ENCODE measurements at places on chromosomes 11 and 22.

DNA sequence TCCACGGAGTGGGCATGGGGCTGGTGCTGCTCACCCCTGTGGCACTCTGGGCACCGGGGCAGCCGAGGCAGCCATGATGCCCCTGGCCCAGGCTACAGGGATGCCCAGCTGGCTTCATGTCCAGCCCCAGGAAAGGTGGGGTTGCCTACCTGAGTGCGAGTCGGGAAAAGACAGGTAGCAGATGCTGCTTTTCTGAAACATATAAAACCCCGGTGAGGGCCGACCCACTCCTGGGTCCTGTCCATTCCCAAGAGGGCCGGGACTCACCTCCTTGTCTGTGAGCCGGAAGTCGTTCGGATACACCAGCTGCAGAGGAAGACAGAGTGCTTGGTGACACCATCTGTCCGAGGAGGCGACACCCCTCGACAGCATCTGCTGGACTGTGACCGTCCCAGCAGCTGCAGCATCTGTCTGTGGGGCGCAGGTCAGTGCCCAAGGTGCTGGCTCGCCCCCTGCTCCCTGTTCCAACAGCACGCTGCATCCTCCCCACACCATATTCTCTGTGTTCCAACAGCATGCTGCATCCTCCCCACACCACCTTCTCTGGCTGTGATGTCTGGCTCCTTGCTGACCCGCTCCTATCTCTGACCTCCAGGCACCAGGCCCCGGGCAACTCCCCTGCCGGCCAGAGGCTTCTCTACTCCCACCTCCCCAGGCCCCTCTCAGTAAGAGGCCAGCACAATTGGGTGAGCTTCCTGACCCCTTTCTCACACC lies 8.0 kb downstream of the DENND6B start:
- no peak for DNase-seq

DNA sequence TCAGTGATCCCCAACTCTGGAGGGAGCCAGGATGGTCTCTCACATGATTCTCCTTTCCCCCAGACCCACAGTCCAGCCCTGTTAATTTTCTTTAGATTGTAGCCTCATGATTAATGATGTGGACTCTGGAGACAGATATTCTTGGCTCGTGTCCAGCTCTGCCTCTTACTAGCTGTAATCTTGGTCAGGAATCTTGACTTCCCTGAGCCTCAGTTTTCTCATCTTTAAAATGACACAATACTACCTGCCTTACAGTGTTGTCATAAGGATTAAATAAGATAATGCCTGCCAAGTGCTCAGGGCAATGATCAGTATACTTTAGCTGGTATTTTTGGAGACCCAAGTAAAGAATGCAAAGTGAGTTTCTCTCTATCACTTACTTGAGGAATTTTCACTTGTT lies 60.0 kb downstream of the SPECC1L start:
- no peak for DNase-seq

- no peak for DNase-seq
Measured at GRCh38 chr22:19641254-19641982, 72.9 kb upstream of the SEPTIN5 start.

DNA sequence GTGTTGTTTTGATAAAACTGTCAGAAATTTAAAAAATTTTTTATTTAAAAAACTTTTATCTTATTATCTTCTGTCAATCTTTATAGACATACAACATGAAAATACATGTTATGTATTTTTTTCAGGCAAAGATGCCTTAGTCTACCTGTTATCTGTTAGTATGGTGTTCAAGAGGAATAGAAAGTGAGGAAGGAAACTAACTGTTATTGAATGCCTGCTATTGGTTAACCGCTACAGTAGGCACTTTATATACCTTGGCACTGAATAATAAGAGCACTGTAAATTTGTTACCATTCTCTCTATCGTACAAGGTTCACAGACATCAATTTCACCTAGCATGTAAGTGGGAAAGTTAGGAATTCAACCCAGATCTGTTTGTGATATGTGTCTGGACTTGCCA lies 272.1 kb upstream of the CCDC90B start:
- DNase-seq = no peak

- no peak for DNase-seq
Measured at GRCh38 chr22:29315286-29316140, at the start of gene RASL10A. RASL10A (minus strand) TSS chr22:29315697; CDS start chr22:29315246, 451 bp downstream.

GRCh38 chr22:39932918-39933649 lies 27.1 kb upstream of the TMA7B start:
- DNase-seq = no peak

GRCh38 chr11:131561972-131562371 lies 191.6 kb downstream of the NTM start:
- no peak for DNase-seq

DNA sequence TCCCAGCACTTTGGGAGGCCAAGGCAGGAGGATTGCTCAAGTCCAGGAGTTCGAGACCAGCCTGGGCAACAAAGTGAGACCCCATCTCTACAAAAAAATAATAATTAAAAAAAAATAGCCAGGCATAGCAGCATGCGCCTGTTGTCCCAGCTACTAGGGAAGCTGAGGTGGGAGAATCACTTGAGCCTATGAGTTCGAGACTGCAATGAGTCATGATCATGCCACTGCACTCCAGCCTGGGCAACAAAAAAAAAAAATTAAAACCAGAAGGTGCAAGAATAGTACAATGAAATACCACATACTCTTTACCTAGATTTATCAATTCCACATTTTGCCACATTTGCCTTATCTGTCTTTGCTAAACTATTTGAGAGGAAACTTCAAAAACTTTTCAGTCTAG lies 8.2 kb downstream of the DPF2 start:
- DNase-seq = no peak

GRCh38 chr22:25404928-25405816 lies 159.3 kb upstream of the GRK3 start:
- DNase-seq = peak; percentile 38

DNA sequence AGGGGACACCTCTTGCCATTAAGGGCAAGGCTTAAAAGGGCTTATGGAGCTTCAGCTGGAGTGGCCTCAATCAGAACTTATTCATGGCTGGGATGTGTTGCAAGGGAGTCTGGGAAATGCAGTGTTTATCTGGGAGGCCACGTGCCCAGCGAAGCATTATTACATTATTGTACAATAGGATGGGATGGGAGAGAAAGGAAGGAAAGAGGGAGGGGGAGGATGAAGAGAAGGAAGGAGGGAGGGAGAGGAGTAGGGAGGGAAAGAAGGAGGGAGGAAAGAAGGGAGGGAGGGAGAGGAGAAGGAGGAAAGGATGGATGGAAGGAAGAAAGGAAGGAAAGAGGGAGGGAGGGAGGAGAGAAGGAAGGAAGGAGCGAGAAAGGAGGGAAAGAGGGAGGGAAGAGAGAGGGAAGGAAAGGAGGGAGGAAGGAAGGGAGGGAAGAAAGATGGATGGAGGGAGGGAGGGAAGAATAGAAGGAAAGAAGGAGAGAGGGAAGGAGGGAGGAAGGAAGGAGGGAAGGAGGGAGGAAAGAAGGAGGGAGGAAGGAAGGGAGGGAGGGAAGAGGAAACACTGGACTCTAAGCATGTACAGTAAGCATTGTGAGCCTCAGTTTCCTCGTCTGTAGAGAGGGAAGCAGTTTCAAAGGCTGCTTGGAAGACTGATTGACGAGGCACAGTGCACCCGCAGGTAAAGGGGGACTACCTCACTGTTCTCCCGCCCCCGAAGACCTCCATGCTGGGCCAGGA lies 62.2 kb downstream of the MYEOV start:
- no peak for DNase-seq

- no peak for DNase-seq
Measured at GRCh38 chr22:49948116-49948957, 12.2 kb upstream of the PIM3 start.

DNA sequence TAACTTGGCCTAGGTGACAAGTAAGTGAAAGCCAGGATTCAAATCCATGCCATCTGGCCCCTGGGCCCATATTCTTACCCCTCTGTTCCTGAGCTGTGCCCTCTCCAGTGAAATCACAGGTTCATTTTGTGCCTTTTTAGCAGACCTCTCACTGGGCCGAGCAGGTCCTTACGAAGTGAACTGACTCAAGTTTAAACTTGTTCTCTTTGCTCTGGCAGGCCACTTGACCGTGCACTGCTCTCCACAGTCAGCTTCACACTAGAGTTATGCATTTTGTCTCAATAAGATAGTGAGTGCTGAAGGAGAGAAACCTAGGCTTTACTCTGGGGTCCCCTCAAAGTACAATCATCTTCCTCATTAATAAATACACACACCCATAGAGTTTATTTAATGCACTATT lies 40.7 kb downstream of the ARFGAP3 start:
- DNase-seq = no peak

DNA sequence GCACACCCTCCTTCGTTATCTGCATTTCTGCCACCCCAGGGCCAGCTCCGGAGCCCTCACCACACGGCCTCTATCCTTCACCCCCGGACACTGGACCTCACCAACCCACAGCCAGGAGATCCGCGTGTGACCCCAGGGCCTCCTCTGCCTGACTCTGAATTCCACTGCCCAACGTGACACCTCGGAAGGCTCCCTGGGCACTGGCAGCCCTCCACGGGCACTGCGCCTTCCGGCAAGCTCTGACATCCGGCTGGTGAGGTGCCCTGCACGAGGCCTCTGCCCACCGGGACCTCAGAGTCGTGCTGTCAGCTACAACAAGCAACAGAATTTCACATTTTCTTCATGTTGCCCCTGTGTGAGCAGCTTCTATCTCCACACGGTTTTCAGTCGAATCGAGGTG lies 148.3 kb downstream of the CRYBB2 start:
- no peak for DNase-seq

GRCh38 chr11:112339566-112339965 lies 78.9 kb upstream of the PLET1 start:
- no peak for DNase-seq

DNA sequence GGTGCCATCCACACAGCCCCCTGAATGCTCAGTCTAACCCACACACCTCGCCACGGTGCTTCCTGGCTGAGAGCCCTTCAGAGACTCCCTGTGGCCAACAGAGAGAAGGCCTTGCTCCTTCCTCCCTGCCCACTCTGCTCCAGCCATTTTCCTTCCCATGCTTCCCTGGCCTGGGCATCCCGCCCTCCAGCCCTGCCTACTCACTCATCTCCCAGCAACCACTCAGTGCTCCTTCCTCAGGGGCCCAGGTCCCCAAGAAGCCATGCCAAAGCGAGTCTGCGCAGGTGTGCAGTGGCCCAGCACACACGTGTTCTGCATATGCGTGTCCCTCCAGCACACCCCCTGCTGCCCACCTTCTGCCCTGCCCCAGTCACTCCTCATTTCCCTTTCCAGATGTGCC lies 56.4 kb downstream of the NECTIN1 start:
- DNase-seq = no peak

DNA sequence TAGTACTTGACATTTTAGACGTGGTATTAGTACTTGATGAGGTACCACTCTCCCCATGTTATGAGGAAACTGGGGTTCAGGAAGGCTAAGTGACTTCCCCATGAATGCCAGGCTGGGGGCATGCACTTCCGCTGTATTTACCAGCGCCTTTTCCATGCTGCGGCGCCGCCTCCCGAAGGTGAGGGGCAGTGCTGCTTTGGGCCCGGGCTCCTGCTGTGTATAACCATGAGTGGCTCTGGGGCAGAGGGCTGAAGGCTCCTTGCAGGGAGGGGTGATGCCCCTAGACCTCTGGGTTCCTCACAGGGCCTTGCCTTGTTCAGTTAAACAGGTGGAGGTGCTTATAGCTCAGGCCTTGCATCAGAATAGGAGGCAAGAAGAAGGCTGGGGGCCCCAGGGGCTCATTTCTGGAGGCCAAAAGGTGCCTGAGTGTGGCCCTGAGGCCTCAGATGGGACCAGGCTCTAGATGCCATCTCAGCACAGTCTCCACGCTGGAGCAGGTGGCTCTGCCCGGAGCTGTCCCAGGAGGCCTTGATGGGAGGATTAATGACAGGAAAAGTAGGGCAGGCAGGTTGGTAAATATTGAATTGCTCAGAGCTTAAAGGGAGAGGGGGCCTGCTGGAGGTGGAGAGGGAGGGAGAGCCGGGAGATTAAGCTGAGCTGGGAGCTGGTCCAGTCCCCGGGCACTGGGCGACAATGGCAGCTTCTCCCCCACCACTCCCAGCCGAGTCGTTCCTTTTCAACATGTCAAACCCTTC lies 129.6 kb downstream of the CEP164 start:
- DNase-seq = no peak

- no peak for DNase-seq
Measured at GRCh38 chr11:20639688-20640087, 29.7 kb upstream of the NELL1 start.

Data from T-helper 22 cell (primary cell).